ENCODE measurements at places on chromosomes 16 and 17.

DNA sequence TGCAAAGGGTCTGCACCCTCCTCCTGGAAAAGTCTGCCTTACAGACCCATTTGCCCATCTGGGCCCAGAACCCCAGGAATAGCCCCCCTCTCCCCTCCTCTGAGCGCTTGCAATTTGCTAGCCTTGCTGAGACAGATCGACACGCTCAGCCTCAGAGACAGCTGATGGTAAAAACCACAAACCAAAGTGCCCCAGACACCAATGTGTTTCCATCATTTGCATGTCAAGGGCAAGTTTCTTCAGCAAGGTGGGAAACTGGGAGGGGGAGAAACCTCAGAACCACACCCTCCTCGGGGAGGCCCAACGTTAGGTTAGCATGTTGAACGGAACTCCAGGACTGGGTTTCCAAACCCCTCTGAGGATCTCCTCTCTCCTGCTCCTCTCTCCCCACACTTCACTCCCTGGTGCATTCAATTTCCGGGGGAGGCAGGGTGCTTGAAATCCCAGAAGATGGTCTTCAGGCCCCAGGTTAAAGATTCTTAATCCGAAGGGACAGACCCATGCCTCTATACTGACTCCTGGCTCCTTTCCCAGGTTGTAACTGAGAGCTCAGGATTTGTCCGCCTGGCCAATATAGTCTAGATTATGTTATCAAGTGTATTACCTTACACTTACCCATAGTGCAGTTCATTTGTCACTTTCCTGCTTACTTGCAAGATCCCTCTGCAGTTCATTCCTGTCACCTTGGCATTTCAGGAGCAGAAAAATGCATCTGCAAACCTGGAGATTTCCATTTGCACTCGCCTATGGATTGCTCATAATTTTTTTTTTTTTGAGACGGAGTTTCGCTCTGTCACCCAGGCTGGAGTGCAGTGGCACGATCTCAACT lies 1.3 kb upstream of the CUEDC1 start:
- DNase-seq: peak; percentile 30
- peak overlapping the region; percentile 57 for H3K4me3 ChIP-seq
- no peaks in the 10 kb centered on the region for H3K36me3 ChIP-seq
- no peak overlapping the region for H3K27ac ChIP-seq
- peaks cover 19% of the 10 kb centered on the region for H3K4me1 ChIP-seq

DNA sequence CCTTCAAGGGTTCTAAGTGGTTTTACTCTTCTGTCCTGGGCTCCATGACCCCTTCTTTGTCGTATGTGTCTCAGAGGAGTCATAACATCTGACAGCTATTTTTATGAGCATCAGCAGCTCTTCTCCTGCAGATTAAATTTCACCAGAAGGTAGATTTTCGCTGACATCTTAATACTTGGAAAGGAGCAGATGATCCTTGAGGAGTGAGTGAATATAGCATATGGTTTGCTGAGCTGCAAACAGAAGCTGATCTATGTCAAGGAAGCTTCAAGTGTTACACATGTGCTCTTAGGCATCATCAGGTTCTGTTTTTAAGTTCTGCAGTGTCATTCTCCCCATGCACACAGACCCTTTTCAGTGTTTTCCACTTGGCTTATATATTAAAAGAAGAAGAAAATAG lies 49.2 kb upstream of the MYH2 start:
- no peaks in the 10 kb centered on the region for H3K4me1 ChIP-seq
- no peak overlapping the region for H3K27ac ChIP-seq
- no peaks in the 10 kb centered on the region for H3K36me3 ChIP-seq
- H3K4me3 ChIP-seq: no peak overlapping the region

- no peaks in the 10 kb centered on the region for H3K4me1 ChIP-seq
These were observed 18.0 kb downstream of the PLCD3 start for GRCh38 chr17:45114117-45114932.

DNA sequence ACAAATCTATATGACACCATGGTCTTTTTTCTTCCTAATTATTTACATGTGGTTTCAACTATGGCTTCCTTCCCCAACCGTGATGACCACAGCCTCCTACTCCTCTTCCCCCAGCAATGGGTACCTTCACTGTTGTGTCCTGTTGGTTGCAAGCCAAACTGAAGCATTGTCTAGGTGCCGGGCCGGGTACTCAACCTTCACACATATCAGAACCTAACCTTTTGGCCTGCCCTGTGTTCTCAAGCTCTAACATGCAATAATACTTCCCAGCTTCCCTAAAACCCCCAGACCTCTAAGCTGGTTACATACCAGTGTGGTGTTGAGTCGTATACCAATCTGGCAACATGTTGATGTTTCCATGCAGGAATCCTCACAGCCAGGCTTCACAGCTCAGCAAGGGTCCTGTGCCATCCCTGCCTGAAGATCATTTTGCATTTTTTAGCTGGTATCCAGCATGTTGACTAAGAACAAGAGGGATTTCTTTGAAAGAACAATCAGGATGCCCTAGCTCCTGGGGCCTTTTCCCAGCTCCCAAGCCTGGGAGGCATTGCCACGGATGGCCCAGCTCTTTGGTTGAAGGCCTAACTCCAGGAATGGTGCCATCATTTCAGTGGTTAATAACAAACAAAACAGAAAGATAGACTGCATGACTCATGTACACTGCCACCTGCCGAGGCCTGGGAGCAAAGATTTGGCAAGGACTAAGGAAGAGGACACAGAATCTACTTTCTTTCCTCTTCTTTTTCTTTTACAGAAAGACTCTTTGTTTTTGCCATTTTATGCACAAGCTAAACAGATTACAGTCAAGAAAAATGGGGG lies 373.7 kb upstream of the SALL1 start:
- H3K4me1 ChIP-seq: no peaks in the 10 kb centered on the region
- no peak for DNase-seq
- no peak overlapping the region for H3K27ac ChIP-seq
- no peaks in the 10 kb centered on the region for H3K27me3 ChIP-seq

- peaks cover 25% of the 10 kb centered on the region for H3K4me1 ChIP-seq
- DNase-seq: peak; percentile 40
These were observed at the start of gene BCKDK for GRCh38 chr16:31108035-31108793. Gene BCKDK (plus strand): TSS chr16:31108386. CDS start chr16:31109224, 838 bp downstream.

DNA sequence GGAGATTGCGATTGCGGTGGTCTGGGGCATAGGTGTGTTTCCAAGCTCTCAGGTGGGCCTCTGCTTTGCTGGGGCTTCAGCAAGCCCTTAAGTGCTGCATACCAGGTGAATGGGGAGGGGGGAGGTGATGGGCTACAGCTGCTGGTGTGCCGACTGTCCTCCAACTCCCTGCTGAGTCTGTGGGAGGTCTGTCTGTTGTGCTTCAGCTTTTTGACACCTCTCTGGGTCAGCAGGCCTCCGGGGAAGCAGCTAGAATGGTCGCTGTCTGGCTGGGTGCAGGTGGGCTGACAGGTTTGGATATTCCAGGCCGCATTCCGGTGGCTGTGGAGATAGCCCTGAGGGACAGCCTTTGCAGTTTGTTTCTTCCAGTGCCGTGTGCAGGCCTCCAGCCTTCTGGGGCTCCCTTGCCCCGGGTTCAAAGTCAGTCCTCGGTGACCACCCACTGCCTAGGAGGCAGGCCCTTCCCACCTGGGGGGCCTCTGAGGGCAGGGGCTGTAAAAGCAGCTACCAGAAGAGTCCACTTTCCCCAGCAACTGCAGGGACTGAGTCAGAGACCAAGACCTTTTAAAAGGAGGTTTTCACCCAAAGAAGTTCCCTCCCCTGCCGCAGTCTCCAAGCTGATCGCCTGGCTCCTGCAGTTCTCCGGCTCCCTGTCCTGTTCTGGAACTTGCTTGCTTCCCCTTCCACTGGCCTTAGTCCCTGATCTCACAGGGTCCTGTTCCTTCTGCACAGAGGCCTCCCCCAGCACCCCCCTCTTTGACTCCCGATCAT lies 2.0 kb upstream of the TTYH2 start:
- H3K27ac ChIP-seq: peak overlapping the region; percentile 4
- no peaks in the 10 kb centered on the region for H3K27me3 ChIP-seq
- no peak for DNase-seq
- H3K4me1 ChIP-seq: peaks cover 83% of the 10 kb centered on the region
- peaks cover 52% of the 10 kb centered on the region for H3K36me3 ChIP-seq

DNA sequence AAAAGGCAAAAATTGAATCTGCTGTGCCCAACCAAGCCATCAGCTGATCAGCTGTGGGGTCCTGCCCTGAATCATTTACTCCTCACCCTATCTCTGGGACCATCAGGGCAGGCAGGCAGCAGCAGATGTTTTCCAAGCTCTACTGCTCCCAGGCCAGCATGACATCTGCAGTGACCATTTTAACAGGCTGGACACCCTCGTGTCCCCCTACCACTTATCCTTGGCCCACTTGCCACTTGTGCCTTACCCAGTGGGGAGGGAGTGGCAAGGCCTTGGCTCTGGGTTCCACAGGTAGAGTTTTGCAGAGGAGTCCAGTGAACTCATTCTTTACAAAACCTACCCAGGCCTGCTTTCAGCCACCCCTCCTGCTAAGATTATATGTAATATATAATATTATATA lies 12.0 kb upstream of the CA4 start:
- no peak overlapping the region for H3K4me3 ChIP-seq
- no peaks in the 10 kb centered on the region for H3K36me3 ChIP-seq
- DNase-seq: no peak
- H3K4me1 ChIP-seq: peaks cover 44% of the 10 kb centered on the region

DNA sequence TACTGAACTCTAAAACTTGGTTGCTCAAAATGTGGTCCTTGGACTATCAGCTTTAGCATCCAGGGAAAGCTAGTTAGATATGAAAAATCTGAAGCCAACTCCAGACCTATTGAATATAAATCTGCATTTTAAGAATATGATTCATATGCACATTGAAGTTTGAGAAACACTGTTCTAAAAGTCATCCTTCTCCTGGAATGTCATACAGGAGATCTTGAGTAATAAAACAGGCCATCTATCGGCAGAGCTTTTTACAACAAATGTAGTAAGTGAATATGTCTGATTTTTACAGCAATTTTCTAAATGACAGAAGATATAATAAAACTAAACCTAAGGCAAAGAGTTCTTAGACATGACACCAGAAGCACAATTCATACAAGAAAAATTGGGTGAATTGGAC lies 140.4 kb downstream of the PMP22 start:
- no peaks in the 10 kb centered on the region for H3K36me3 ChIP-seq
- no peak overlapping the region for H3K4me3 ChIP-seq
- no peak overlapping the region for H3K27ac ChIP-seq
- H3K4me1 ChIP-seq: no peaks in the 10 kb centered on the region
- H3K27me3 ChIP-seq: no peaks in the 10 kb centered on the region

DNA sequence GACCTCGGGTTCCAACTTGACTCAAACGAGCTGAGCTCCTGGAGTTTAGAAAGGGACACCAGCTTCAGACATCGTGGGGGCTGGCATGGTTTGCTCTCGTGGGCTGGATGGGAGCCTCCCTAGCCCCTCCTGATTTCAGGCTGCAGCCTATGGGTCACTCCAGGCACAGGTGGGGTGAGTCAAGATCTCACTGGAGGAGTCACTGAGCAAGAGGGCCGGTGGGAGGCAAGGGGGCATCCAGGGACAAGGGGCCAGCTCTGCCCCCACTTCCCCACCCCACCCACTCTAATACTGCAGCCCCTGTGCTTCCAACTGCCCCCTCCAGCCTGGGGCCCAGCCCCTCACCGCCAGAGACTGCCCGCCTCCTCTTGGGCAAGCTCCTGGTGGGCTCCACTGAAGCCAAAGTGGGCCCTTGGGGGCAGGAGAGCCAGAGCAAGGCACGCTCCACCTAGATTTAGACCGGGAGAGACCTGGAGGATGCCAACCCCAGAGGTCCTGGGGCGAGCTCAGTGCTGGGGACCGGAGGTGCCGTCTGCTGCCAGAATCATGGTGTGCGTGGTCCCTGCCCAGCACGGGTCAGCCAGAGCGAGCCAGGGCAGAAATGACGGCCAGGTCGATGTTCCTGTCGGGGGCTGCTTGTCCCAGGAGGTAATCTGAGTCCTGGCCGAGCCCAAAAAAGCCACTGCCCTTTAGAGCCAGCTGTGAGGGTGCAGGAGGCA lies 6.4 kb downstream of the SLC16A3 start:
- no peak overlapping the region for H3K4me3 ChIP-seq
- H3K36me3 ChIP-seq: peaks cover 7% of the 10 kb centered on the region
- no peak overlapping the region for H3K27ac ChIP-seq
- peaks cover 70% of the 10 kb centered on the region for H3K4me1 ChIP-seq
- H3K27me3 ChIP-seq: no peaks in the 10 kb centered on the region

DNA sequence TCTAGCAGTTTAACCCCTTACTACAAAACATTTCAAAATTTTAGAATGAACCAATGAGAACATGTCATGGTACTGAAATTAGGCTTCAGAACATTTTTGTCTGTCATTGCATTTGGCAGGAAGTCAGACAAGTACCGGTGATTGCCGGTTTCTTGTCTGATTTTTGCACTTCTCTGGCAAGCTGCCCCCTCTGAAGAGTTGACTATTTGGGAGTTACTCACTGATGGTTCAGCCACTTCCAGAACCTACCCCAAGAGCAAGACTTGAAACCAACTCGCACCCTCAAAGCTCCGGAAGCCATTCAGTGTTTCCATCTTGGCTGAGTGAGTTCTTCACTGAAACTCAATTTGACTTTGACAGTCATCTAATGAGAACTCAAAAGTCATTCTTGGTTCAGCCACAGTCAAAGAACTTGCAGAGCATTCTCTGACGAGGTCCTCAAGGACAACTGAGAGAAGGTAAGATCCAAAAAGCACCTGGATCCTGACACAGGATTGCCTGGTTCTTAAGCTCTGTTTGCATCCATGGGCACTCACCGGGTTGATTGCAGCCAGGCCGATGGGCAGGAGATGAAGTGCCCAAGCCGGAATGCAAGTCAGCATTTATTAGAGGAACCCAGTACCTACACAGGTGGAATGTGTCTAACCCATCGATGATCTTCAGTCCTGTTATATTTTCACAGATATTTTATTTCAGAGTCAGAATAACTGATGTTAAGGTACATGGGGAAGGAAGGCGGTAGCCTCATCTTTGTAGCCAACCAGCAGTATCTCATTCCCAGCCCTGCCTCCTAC lies 93.6 kb downstream of the USP22 start:
- DNase-seq: no peak
- H3K27ac ChIP-seq: no peak overlapping the region
- H3K4me1 ChIP-seq: no peaks in the 10 kb centered on the region

GRCh38 chr17:9256751-9257629 lies 235.7 kb downstream of the NTN1 start:
- no peak for DNase-seq
- H3K27ac ChIP-seq: no peak overlapping the region
- H3K4me1 ChIP-seq: peaks cover 14% of the 10 kb centered on the region
- no peaks in the 10 kb centered on the region for H3K27me3 ChIP-seq

GRCh38 chr16:50422926-50423325 lies 54.1 kb upstream of the BRD7 start:
- H3K27me3 ChIP-seq: no peaks in the 10 kb centered on the region
- H3K4me1 ChIP-seq: no peaks in the 10 kb centered on the region
- H3K27ac ChIP-seq: no peak overlapping the region
- no peaks in the 10 kb centered on the region for H3K36me3 ChIP-seq
- no peak for DNase-seq

All from CD4-positive, alpha-beta T cell (primary cell).